ENCODE measurements at places on chromosomes 7 and 10.

DNA sequence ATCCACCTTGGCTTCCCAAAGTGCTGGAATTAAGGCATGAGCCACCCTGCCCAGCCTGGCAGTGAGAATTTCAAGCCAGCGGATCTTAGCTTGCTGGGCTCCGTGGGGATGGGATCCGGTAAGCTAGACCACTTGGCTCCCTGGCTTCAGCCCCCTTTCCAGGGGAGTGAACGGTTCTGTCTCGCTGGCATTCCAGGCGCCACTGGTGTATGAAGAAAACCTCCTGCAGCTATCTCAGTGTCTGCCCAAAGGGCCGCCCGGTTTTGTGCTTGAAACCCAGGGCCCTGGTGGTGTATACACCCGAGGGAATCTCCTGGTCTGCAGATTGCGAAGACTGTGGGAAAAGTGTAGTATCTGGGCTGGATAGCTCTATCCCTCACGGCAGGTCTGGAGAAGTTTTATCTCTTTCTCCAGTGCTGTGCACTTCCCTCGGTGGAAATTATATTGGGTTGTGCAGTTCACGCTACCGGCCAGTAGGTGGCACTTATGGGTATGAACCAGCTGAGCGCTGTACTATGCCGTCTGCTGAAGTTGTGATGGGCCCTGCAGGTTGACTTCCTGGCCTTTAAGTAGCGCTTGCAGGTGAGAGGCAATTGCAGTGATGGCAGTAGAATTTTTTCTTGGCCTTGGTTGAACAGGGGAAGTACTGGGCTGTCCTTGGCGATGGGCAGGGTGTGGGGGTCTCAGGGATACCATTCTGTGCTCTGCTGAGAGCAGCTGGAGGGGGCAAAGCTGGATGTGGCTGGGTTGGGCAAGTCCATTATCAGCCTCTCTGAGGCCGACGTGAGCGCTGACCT, 138.0 kb upstream of the MTPN start:
- peak; percentile 62 for DNase-seq

DNA sequence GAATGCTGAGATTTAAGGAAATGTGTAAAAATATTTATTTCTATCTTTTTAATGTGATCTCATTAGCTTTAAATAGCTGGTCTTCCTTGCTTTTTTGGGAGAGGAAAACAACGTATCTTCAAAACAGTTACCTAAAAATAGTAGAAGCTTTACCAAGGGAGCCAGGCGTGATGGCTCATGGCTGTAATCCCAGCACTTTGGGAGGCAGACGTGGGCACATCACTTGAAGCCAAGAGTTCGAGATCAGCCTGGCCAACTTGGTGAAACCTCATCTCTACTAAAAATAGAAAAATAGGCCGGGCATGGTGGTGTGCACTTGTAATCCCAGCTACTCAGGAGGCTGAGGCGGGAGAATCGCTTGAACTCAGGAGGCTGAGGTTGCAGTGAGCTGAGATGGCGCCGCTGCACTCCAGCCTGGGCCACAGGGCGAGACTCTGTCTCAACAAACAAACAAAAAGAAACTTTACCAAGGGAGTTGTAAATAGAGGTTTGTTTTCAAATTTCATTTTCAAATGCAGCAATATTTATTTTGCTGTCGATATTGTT, 48.4 kb upstream of the ITGB1 start:
- DNase-seq: no peak

GRCh38 chr10:106023329-106023728, 1141.2 kb downstream of the SORCS1 start:
- DNase-seq: no peak

GRCh38 chr7:31991846-31992245, 78.4 kb downstream of the PDE1C start:
- no peak for DNase-seq

- DNase-seq: peak; percentile 18
These were observed 609 bp downstream of the KLRG2 start for GRCh38 chr7:139482662-139483466.

DNA sequence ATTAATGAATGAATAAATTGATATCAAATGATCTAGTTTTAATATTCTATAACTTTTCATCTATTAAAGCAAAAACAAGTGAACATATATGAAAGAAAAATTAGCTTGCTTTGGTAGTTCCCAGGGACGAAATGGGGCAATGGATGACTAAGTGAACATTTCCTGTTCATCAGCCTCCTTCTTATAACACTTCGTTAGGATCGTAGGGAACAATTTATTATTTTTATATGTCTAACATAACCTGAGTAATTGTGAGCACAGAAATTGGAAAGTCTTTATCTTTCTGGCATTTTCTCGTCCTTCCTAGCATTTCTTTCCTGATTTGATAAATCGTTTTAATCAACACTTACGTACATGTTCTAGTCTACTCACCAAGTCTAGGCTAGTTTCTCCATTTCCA, 59.1 kb upstream of the PPP1R3C start:
- DNase-seq: no peak

- no peak for DNase-seq
These were observed 11.0 kb downstream of the ARPC1B start for GRCh38 chr7:99385564-99385963.

DNA sequence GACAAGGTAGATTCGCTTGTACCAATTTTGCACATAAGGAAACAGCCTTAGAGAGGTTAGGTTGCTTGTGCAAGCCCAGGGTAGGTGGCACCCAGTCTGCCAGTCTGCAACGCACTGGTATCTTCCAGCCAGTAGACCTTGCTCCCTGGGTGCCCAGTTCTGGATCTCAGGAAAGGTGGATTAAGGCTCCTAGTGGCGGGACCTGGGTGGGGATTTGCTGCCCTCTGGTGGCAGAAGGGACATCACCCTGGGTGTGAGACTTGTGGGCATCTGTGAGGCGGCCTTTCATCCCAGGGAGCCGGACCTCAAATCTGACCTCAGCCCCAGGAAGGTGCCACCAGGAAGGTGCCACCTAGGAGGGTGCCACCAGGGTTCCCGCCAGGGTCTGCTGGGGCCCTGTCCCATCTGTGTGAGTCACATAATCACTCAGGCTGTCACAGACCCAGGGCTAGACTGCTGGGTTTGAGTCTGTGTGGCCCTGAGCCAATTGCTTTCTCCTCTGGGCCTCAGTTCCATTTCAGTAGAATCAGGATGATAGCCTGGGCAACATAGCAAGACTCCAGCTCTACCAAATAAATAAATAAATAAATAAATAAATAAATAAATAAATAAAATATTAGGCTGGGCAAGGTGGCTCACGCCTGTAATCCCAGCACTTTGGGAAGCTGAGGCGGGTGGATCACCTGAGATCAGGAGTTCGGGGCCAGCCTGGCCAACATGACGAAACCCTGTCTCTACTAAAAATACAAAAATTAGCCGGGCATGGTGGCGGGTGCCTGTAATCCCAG, 5.3 kb upstream of the PRKRIP1 start:
- peak; percentile 40 for DNase-seq

GRCh38 chr7:149855361-149856305, 17.5 kb downstream of the ZNF862 start:
- no peak for DNase-seq

GRCh38 chr7:106201164-106201563, 83.6 kb downstream of the NAMPT start:
- no peak for DNase-seq

GRCh38 chr7:98506471-98506870, 105.6 kb upstream of the BAIAP2L1 start:
- no peak for DNase-seq

- no peak for DNase-seq
These were observed 41.2 kb upstream of the COBL start for GRCh38 chr7:51357821-51358220.

DNA sequence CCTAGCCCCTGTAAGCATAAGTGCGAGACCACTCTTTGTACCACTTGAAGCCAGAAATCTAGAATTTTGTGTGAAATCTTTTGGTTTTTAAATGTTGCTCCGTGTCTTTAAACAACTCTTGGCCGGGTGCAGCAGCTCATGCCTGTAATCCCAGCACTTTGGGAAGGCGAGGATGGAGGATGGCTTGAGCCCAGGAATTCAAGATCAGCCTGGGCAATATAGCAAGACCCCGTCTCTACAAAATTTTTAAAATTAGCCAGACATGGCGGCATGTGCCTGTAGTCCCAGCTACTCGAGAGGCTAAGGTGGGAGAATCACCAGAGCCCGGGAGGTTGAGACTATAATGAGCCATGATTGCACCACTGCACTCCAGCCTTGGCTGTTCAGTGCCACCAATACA, 4.4 kb upstream of the SLF2 start:
- DNase-seq: no peak

GRCh38 chr7:126700807-126701604, 551.7 kb downstream of the GRM8 start:
- peak; percentile 97 for DNase-seq

GRCh38 chr7:2259480-2259879, 17.5 kb downstream of the NUDT1 start:
- DNase-seq: no peak

- no peak for DNase-seq
These were observed 48.1 kb downstream of the INSYN2A start for GRCh38 chr10:127148066-127148932.

DNA sequence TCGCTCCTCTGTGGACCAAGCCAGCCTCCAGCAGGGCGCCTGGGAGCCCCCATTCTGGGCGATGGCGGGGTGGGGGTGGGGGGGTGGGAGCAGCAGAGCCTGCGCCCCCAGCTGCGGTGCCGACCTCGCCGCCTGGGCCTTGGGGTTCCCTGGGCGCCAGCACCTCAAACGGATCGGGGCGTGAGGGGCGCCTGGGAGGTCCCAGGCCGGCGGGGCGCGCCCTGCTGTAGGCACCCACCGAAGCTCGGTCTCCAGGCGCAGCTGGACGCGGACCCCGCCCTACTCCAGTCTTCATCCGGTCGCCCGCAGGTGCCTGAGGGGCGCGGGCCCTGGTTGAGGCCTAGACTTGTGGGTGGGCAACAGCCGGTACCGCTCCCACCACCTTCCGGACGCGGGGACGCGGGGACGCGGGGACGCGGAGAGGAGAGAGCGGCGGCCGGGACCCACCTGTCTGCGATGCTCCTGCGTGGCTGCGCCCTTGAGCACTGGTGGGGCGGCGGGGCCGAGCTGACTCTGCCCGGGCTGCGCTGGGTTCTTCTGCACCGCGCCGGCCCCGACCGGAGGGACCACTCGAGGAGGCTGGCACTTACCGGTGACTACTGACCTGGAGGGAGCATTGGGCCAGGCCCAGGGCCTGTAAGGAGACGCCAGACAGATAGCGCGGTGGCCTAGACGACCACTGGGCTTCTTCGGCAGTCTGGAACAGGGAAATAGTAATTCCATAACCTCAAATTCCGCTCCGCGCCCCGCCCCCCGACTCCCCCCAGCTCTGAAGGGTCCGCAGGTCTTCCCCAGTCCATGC, 5.5 kb upstream of the KCP start:
- no peak for DNase-seq

DNA sequence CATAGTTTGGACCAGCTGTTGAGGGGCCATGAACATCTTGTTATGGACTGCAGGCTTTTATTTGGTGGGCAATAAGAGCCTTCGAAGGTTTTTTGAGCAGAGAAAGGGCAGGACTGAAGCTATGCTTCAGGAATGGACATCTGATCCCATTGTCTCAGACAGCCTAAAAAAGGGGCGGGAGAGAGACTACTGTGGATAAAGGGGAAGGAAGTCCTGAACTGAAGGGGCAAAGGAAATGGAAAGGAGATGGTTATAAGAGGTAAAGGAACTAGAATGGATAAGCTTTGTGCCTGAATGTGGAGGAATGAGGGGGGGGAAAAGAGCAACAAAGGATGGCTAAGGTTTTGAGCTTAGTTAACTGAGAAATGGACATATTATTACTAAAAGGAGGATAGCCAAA, 172.5 kb downstream of the SKAP2 start:
- no peak for DNase-seq

GRCh38 chr10:33793793-33794192, 459.3 kb upstream of the NRP1 start:
- DNase-seq: no peak

DNA sequence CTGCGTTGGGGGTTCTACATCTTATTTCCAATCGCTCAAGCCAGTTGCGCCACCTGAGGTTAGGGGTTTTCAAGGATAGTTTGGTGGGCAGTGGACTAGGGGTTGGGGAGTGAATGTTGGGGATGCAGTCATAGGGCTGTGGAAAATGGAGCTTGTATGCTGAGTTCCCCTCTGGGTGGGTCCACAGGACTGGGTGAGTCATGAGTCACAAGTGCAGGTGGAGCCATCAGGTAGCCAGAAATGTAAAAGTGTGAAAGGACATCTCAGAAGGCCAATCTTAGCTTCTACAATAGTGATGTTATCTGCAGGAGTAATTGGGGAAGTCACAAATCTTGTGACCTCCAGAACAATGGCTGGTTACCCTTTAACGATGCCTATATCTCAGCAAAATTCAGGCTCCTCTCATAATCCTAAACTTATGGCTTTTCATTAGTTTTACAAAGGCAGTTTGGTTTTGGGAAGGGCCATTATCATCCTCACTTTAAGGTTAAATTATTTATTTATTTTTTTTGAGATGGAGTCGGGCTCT, 18.0 kb upstream of the MKRN1 start:
- no peak for DNase-seq

GRCh38 chr7:85719981-85720953, 533.4 kb upstream of the SEMA3D start:
- DNase-seq: no peak

DNA sequence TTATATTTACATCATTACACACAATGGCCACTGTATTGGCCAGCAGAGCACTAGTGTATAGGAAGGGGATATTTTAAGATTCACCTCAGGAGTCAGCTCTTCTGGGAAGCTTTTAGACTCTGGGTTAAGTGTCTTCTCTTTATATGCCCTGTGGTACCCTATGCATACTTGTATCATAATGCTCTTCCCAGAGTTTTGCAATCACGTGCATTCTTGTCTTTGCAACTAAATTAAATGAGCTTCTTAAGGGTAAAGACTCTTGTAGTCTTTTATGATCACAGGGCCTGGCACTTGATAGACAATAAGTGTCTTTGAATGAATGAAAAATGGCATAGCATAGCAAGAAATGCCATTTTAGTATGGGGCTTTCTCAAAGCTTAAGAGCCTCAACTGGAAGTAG, 35.4 kb upstream of the ARMS2 start:
- DNase-seq: no peak

GRCh38 chr7:128024151-128024550, 7.1 kb downstream of the LRRC4 start:
- DNase-seq: no peak

DNA sequence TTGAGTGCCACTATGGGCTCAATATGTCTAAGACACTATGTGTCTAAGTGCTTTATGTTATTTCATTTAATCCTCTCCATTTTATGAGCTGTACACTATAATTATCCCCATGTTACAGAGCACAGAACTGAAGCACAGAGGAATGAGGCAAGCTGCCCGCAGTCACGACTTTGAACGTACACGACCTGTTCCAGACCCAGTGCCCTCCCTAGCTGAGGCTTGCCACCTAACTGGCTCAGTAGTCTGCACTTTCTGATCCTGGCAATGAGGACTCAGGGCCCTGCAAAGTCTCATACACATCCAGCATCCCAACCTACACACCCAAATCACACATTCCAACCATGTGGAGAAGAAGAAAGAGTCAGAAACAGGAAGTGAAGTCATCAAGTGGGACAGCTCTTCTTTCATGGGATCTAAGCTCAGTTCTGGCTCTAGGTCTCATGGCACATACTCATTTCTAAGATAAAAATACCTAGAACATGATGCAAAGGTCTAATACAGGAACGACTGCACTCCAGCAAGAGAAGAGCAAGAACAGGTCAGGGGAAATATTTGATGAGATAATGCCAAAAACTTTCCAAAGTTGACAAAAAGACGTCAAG, 42.4 kb upstream of the DDC start:
- no peak for DNase-seq

Measured in hematopoietic multipotent progenitor cell (in vitro differentiated cells).